Upper lobe of right lung (tissue), 1 donor: ENCODE measurements at places on chromosomes 13 and 19.

GRCh38 chr13:103960001-103960400 lies 893.8 kb upstream of the SLC10A2 start:
- no peak for DNase-seq

GRCh38 chr13:108781312-108781711 lies 151.9 kb downstream of the MYO16 start:
- DNase-seq: no peak

DNA sequence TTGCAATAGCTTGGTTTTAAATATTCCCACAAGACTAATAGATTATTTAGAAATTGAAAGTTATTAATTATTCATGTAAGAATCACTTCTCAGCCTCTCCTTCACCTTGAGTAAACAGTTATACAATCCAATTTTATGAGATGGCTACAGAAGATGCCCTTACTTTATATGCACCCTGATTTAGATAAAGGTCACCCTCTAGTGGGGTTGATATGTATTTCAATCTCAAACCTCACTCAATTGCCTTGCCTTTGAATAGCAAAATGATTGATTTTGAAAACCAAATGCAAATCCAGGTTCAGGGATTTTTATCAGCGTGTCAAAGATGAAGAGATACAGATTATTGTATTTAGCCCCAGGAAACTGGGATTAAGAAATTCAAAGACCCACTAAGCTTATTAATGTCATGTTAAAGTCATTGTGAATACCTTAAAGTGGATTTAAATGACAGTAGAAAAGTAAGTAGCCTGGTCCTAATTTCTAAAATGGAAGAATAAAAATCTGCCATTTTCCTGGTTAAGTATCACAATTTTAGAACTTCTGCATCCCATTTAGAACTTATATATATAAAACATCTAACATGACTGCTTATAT lies 305.1 kb downstream of the ITGBL1 start:
- no peak for DNase-seq

- no peak for DNase-seq
Measured at GRCh38 chr13:93086329-93086728, 140.3 kb upstream of the GPC6 start.

- DNase-seq: no peak
Measured at GRCh38 chr13:31452525-31452924, 252.8 kb downstream of the B3GLCT start.

- DNase-seq: no peak
Measured at GRCh38 chr19:9078651-9079050, 8.2 kb upstream of the OR1M1 start.

DNA sequence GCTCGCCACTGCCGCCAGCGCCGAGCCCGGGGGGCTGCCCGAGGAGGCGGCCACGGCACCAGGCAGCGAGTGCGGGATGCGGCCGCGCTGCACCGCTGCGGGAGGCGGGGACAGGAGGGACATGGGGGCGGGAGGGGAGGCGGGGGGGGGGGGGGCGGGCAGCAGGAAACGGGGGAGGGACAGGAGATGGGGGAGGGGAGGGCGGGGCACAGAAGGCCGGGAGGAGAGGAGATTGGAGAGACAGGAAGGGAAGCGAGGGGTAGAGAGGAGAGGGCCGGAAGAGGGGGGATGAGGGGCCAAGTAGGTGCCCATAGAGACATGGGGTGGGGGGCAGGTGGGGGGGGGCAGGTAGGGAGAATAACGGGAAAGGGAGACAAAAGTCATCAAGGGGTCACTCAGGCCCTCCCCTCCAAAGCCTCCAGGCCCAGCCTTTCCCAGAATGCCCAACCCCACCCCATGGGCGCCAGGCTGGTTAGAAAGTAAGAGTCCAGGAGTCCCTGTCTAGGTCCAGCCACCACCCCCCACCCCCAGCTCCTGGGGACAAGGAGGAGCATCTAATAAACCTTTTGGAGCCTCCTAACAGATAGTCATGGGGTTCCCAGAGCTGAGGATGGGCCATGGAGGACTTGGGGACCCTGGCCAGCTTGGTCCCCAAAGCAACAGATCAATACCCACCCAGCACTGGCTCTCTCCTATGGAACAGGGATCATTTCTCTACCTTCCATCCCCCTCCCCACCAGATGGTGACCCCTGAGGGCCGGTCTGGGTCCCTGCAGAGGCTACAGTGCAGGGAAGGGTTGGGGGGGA lies 9.5 kb downstream of the NR2F6 start:
- no peak for DNase-seq

GRCh38 chr19:10133596-10133995 lies 13.9 kb upstream of the EIF3G start:
- DNase-seq: no peak

GRCh38 chr13:111119966-111120365 lies 4.9 kb downstream of the ARHGEF7 start:
- no peak for DNase-seq

DNA sequence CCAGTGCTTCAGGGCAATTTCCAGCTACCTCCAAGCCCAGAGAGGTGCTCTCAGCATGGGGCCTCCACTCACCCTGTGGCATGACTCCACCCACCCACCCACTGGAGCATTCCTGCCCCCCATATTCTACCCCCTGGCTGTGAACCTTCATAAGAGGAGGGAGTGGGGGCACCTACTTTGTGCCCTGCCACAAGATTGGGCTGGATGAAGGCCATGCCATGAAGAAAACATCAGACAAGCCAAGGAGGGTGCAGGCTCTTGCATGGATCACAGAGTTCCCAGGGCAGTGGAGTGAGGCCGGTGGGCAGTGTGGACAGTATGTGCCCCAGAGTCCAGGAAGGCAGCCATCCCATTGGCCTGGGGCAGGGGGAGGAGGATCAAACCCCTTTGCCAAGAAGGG lies 97.8 kb downstream of the UQCRFS1 start:
- DNase-seq: no peak

DNA sequence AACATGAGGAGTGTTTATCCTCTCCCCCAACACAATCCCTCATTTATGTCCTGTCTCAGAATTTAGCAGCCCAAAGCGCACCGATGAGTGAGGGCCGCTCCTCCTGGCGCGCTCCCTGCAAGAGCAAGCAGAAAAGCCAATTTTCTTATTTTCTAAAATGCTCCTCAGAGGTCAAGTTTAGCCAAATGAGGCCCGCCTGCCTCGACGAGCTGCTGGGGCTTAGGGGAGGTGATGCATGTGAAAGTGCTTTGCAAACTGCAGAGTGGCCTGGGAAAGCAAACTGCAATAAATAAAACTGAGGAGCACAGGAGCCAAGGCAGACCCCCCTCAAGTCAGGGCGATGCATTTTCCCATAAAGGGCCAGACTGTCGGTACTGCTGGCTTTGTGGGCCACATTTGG lies 29.0 kb downstream of the CAPS start:
- DNase-seq: no peak

DNA sequence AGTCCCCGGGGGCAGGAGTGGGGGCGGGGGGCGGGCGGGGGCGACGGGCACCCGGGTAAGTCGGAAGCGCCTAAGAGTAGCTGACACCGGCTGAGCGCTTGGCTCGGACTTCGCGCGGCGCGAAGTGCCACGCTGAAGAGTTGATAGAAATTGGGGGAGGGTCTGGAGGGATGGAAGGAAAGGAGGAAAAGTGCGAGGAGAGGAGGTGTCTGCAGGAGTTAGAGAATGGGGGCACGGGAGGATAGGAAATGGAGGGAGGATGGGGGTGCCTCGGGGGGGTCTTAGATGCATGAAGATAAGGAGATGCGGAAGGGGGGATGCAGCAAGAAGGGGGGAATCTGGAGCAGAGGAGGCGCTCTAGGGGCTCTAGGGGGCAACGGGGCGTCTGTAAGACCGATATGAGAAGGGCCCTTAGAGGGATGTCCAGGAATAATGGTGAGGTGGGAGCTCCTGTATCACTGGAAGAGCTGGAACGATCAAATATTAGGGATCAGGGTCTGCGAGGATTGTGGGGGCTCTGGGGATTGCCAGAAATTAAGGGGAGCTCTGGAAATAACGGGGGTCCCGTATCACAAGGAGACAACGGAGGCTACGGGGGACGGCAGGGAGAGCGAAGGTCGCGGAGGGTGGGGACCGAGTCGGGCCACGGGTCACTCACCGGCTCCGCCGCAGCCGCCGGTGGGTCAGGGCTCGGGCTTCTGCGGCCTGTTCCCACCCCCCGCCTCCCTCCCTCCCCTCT lies at the start of gene MYPOP:
TSS of gene MYPOP (minus strand) at position 702 of the 739 bp plus-strand sequence. CDS start 840 bp downstream, outside the sequence.
- no peak for DNase-seq

- DNase-seq: no peak
Measured at GRCh38 chr13:29164116-29164515, 344.0 kb downstream of the MTUS2 start.

DNA sequence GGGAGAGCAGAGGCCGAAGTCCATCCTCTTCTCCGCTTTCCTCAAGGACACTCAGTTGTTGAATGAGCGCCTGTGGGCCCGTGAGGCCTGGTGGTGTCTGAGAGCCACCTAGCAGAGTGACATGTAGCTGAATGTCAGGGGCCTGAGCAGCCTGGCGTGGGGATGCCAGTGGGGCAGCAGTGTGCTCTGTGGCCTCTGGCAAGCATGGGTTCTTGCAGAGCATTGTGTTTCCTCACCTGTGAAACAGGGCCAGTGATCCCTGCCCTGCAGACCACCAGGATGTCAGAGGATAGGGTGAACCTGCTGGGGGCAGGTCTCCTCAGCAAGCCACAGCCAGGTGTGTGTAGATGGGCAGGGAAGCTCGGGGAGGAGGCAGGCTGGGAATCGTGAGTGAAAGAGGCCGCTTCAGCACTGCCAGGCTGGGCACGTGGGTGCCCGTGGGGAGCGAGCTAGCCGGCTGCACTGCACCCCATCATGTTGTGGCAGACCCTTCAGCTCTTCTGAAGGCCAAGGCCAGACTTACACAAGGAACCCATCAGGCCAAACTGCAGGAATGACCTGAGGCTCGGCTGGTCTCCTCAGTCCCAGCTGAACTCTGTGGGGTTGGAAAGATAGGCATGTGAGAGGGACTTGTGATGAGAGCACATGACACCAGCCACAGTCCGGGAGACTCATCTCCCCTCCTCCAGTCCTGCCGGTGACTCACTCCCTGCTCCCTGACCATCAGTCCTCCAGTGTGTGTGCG lies 5.0 kb downstream of the PPP1R37 start:
- DNase-seq: peak; percentile 73

DNA sequence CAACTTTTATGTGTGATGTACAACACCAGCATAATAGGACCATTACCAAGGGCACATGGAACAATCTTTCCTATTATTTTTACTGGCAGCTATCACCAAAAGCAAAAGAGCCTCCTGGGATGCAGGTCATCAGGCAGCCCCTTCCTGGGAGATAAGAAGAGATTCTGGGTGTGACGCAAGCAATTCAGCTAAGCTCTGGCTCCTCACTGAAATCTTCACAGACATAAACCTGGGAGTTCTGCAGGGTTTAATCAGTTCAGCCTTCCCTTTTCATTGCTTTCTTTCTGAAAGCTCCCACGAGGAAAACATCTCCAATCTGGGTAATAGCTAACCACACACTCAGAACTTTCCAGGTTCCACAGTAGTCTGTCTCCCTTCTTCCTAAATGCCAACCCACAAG lies 341.1 kb downstream of the ENOX1 start:
- DNase-seq: no peak

GRCh38 chr19:18807861-18808331 lies 16.8 kb upstream of the COMP start:
- no peak for DNase-seq

- no peak for DNase-seq
Measured at GRCh38 chr13:83883061-83883523, 818 bp upstream of the SLITRK1 start.

DNA sequence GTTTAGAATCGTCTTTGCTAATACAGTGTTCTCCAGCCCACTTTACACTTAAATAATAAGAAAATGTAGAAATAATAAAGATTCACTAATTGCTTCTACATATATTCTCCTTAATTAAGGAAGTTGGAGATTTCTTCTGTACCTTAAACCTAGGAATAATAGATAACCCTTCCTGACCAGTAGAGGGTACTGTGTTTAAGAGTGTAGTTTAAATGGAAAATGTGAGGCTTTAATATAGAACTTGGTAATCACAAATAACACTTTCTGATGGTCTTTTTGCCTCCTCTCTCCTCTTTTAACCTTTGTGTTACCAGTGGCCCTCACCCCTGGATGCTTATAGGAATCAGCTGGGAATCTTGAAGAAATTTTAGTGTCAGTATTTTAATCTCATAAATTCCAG lies 20.7 kb downstream of the POMP start:
- no peak for DNase-seq

- DNase-seq: no peak
Measured at GRCh38 chr13:79190932-79191331, 215.1 kb downstream of the RBM26 start.

DNA sequence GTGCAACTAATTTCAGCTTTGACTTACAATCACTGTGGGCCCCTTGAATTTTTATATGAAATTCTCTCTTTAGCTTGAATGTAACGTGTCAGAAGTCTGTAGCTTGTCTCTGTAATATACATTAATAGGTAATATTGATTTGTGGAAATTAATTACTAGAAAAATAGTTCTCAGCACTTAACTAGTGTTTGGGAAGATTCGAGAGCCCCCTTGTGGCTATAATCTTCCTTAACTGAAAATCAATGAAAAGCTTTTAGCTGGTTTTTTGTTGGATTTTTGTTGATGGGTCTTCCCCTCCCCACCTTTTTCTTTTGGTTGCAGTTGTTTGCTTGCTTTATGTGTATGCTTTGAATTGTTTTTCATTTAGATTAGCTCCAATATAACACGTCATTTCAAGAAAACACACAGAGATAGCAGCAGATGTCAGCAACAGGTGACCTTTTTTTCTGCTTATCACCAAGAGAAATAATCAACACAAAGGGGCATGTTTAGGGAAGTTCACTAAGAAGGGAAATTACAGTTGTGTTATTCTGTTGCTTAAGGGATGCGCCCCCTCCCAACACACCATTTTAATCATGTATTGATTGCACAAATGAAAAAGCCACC lies 176.8 kb downstream of the OXGR1 start:
- DNase-seq: no peak

- no peak for DNase-seq
Measured at GRCh38 chr13:35698911-35699576, 222.6 kb upstream of the MAB21L1 start.

DNA sequence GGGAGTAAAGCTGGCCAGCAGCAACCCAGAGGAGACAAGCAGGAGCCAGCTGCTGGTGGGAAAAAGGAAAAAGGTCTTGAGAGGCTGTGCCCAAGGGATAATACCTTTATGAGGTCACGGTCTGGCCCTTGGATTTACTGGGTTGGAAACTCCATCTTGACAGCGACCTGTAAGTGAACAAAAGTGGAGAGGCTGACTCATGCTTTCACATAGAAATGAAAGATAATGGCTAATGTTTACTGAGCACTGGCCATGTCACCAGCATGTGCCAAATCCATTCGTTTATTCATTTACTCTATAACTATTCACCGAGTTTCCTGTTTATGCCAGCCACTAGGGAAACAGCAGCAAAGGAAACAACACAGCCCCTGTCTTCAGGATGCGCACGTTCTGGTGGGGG lies 4.7 kb downstream of the VRK3 start:
- DNase-seq: no peak

GRCh38 chr19:14393329-14393728 lies 12.1 kb downstream of the ADGRE5 start:
- no peak for DNase-seq
